Thoracic aorta (tissue), 2 donors: ENCODE measurements at places on chromosomes 7 and 10.

GRCh38 chr10:119323085-119324016, 116.0 kb downstream of the GRK5 start:
- H3K27ac ChIP-seq = no peak overlapping the region
- no peak overlapping the region for H3K4me3 ChIP-seq
- H3K36me3 ChIP-seq = peaks cover under 1% of the 10 kb centered on the region
- H3K27me3 ChIP-seq = no peaks in the 10 kb centered on the region
- peaks cover 24% of the 10 kb centered on the region for H3K4me1 ChIP-seq

DNA sequence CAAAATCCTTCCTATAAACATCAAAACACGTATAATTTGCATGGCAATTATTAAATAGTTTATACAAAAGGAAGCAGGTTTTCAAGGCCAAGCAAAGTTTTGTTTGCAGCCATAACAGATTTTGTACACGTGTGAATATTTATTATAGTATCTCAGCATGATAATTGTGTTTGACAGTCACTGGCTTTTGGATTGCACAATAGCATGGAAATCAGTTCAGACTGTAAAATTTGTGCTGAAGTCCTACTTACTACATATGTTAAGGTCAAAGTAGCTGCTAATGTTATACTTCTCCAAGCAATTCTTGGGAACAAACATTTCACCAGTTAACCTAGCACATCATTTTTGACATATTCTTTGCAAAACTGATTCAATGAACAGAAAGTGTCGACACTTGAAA, 287.6 kb upstream of the POM121L12 start:
- H3K4me3 ChIP-seq = no peak overlapping the region
- no peaks in the 10 kb centered on the region for H3K4me1 ChIP-seq
- no peak overlapping the region for H3K27ac ChIP-seq
- H3K36me3 ChIP-seq = no peaks in the 10 kb centered on the region
- DNase-seq = no peak

GRCh38 chr10:111360260-111360925, 283.6 kb downstream of the ADRA2A start:
- H3K27ac ChIP-seq = no peak overlapping the region
- H3K36me3 ChIP-seq = no peaks in the 10 kb centered on the region
- H3K27me3 ChIP-seq = no peaks in the 10 kb centered on the region
- H3K4me1 ChIP-seq = no peaks in the 10 kb centered on the region

DNA sequence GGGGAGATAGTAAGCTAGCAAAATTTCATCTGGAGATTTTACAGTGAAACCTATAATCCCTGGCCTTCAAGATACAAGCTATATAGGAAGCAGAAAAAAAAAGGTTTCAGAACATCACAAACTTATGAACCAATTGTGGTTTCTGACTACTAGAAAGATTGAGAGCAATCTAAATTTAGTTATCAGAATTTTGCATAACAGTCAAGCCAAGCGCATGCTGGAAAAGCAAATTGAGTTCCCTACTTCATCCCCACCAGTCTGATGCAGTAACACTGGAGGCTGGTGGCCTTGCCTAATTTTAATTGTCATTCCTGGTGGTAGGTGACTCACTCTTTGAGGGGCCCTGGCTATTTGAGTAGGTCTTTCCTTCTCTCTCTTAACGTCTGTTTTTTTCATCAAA, 46.3 kb upstream of the ELMO1 start:
- no peaks in the 10 kb centered on the region for H3K36me3 ChIP-seq
- no peak for DNase-seq

- peaks cover 12% of the 10 kb centered on the region for H3K36me3 ChIP-seq
- H3K4me1 ChIP-seq = no peaks in the 10 kb centered on the region
- no peak overlapping the region for H3K4me3 ChIP-seq
- DNase-seq = no peak
- H3K27ac ChIP-seq = no peak overlapping the region
These were observed 80.6 kb downstream of the RGS10 start for GRCh38 chr10:119461923-119462322.

- no peak for DNase-seq
- H3K36me3 ChIP-seq = no peaks in the 10 kb centered on the region
- H3K27me3 ChIP-seq = no peaks in the 10 kb centered on the region
These were observed 135.0 kb downstream of the RTKN2 start for GRCh38 chr10:62133618-62134017.

GRCh38 chr10:12631787-12632562, 282.6 kb downstream of the CAMK1D start:
- no peaks in the 10 kb centered on the region for H3K36me3 ChIP-seq
- H3K27me3 ChIP-seq = no peaks in the 10 kb centered on the region
- no peak overlapping the region for H3K4me3 ChIP-seq
- H3K27ac ChIP-seq = no peak overlapping the region

- DNase-seq = no peak
- H3K36me3 ChIP-seq = no peaks in the 10 kb centered on the region
- H3K27me3 ChIP-seq = no peaks in the 10 kb centered on the region
- H3K4me3 ChIP-seq = no peak overlapping the region
- no peaks in the 10 kb centered on the region for H3K4me1 ChIP-seq
These were observed 309.8 kb downstream of the AHR start for GRCh38 chr7:17608114-17608833.

GRCh38 chr7:158774952-158775351, 54.4 kb downstream of the ESYT2 start:
- H3K27ac ChIP-seq = no peak overlapping the region
- peaks cover 25% of the 10 kb centered on the region for H3K4me1 ChIP-seq
- H3K36me3 ChIP-seq = peaks cover 21% of the 10 kb centered on the region
- DNase-seq = no peak

DNA sequence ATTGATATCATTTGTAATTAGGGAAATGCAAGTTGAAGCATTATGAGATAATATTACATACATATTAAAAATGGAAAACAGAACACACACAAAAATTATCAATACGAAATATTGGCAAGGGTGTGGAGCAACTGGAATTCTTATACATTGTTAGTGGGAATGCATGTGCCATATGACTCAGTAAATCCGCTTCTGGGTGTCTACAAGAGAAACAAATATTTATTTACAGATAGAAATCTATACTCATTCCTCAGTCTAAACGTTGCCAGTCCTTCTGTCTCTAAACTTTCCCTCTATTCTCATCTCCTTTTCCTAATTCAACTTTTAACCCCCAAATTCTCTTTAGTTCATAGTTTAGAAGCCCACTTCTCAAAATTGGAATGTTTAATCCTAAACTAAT, 170.4 kb upstream of the LRRTM3 start:
- no peak for DNase-seq
- no peaks in the 10 kb centered on the region for H3K4me1 ChIP-seq
- no peak overlapping the region for H3K4me3 ChIP-seq
- H3K27ac ChIP-seq = no peak overlapping the region

DNA sequence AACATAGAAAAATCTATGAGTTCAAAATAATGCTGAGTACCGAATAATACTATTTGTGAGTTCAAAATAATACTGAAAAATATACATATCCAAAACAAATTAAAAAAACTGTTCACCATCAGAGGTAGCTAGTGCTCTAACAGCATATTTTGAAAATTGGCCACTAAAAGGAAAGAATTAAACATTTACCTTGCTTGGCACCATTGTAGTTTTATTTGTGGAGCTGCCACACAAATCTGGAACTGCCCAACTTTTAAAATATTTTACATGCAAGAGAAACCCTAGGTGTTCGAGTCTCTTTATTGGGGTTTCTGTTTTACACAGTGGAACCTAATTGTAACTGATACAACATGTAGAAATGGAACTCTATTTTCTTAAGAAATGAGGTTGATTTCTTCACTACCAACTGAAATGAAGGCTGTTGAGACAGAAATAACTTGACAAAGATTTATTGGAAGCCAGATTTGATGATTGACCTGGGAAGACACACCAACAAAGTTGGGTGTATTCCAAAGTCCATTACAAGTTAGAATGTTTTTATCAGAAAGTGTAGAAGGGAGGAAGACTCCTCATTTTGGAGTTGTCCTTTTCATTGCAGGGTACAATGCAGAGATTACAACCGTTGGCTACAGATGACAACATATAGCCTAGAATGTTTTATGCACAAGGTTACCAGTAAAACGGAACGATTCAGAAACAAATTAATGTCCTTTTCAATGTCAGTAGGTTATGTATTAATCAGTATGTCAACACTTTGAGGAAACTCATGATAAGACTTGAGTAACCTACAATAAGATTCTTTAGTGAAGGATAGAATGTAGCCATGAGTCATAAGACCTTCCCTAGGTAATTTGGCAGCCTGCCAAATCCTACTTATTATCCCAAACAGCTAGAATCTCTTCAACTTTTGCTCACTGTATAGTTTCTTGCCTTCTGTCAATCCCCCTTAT, 73.8 kb upstream of the PAPSS2 start:
- H3K4me1 ChIP-seq = no peaks in the 10 kb centered on the region
- H3K27me3 ChIP-seq = no peaks in the 10 kb centered on the region
- H3K36me3 ChIP-seq = no peaks in the 10 kb centered on the region
- H3K4me3 ChIP-seq = no peak overlapping the region

- no peaks in the 10 kb centered on the region for H3K27me3 ChIP-seq
- H3K4me3 ChIP-seq = peak overlapping the region; percentile 95
- no peaks in the 10 kb centered on the region for H3K36me3 ChIP-seq
- peak overlapping the region; percentile 71 for H3K27ac ChIP-seq
- peaks cover 19% of the 10 kb centered on the region for H3K4me1 ChIP-seq
These were observed 812 bp downstream of the DOCK1 start for GRCh38 chr10:126905776-126906703.

DNA sequence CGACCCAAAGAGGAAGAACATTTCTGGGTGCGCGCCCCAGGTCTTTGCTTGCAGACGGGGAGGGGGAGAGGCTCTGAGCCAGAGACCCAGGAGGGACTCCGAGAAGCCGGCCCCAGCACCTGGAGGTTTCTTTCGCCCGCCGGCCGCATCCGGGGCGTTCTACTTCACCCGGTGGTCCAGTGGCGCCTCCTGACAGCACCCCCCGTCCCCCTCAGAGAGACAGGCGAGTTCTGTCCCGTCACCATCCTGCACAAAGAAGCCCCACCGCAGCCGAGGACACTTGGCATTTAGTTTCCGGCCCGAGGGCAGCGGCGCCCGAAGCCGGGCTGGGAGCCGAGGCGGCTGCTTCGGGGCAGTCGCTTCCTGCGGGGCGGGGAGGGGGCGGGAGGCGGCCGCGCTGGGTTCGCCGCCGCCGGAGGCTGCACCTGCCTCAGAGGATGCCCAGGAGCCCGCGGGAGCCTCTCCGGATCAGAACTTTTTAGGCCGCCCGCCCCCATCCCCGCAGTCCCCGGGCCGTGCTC, at the start of gene TMEM178B:
Gene TMEM178B, plus strand, starts transcription at position 424 of the 521 bp plus-strand sequence.
- no peaks in the 10 kb centered on the region for H3K36me3 ChIP-seq
- H3K4me1 ChIP-seq = peaks cover 9% of the 10 kb centered on the region
- H3K4me3 ChIP-seq = peak within 1 kb of the TSS; percentile 67
- no peak within 1 kb of the TSS for H3K27ac ChIP-seq
- no peak for DNase-seq

- no peak overlapping the region for H3K27ac ChIP-seq
- H3K4me1 ChIP-seq = peaks cover 6% of the 10 kb centered on the region
- H3K36me3 ChIP-seq = no peaks in the 10 kb centered on the region
- no peak overlapping the region for H3K4me3 ChIP-seq
These were observed 2.0 kb upstream of the PANK1 start for GRCh38 chr10:89646889-89647657.

DNA sequence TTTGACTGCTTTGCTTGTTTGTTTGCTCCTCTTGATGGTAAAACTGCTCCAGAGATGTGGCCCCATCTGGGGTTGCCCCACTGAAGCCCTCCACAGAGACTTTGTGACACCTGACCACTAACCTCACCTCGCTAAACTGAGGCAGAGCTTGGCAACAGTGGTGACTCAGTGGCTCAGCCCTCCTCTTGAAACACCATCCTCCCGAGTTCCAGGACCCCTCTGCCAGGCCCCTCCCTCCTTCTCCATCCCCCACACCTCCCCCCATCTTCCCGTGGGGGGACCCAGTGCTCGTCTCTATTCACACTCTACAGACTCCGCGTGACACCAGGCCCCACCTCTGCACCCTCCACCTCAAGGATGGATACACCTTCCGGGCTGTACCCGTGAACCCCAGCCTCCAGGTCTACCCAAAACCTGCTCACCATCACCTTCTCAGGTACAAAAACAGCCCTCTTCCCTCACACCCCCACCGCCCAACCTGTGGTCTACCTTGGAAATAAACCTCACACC, 19.0 kb upstream of the RET start:
- no peak for DNase-seq
- no peaks in the 10 kb centered on the region for H3K4me1 ChIP-seq
- no peaks in the 10 kb centered on the region for H3K27me3 ChIP-seq

DNA sequence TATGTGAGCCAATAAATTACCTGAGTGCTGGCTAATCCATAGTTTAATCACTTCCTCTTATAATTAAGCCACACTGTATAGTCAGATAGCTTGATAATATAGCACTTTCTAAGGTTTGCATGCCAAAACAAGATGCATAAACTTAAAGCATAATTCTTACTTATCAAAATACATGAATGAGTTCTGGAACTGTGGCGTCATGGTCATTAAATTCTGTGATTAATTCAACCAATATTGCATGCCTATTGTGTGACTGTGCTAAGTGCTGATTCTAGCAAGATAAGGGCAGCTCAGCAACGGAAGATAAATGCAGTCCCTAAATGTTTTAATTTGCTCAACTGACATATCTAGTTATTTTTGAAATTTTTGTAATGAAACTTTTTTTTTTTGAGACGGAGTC, 29.7 kb downstream of the HOXA1 start:
- H3K27ac ChIP-seq = no peak overlapping the region
- no peak overlapping the region for H3K4me3 ChIP-seq
- H3K27me3 ChIP-seq = no peaks in the 10 kb centered on the region
- DNase-seq = no peak

GRCh38 chr10:127986531-127987466, 79.9 kb downstream of the PTPRE start:
- H3K27me3 ChIP-seq = no peaks in the 10 kb centered on the region
- no peaks in the 10 kb centered on the region for H3K36me3 ChIP-seq
- H3K27ac ChIP-seq = no peak overlapping the region
- peaks cover 25% of the 10 kb centered on the region for H3K4me1 ChIP-seq
- no peak overlapping the region for H3K4me3 ChIP-seq
